ENCODE measurements at places on chromosomes 3 and 15.

GRCh38 chr15:66153549-66154415 lies 99.8 kb downstream of the MEGF11 start:
- no peak for DNase-seq

DNA sequence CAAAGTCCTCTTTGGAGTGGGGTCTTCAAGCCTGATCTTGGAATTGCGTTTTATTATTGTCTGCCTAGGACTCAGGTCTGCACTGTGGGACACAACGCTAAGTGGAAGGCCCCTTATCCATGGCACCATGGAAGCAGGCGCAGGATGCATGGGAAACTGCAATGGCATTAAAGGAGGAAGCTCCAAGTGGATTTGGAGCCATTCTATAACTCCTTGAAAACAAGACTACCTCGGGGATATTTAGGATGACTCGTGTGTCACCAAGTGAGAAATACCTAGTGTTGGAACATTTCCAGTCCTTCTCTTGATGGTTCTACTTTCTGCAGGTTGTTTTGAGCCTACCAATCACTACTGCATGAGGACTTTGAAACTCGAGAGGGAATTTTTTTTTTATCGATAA lies 126.6 kb upstream of the ZBED2 start:
- DNase-seq = no peak

GRCh38 chr3:88385090-88385489 lies 235.3 kb downstream of the C3orf38 start:
- no peak for DNase-seq

GRCh38 chr3:81580355-81580754 lies 181.1 kb downstream of the GBE1 start:
- no peak for DNase-seq

DNA sequence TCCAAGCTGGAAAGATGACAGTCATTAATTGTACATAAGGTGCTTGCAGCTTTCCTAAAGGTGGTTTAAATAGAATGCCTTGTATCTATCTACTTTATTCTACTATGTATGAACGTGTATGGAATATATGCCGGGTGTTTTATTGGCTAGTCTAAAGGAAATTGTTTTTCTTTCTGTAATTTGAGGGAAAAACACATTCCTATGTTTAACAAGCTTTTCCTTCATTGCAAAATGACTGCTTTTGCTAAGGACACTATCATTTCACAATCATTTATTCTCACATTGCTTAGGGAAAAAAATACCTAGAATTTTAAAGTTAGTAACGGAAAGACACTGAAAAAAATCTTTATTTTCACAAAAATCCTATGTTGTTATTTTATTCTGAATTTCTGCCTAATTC lies 141.7 kb downstream of the WDR76 start:
- no peak for DNase-seq

GRCh38 chr3:31439890-31440750 lies 92.6 kb upstream of the STT3B start:
- no peak for DNase-seq

GRCh38 chr3:10116138-10116460 lies 624 bp downstream of the BRK1 start:
- DNase-seq = no peak

DNA sequence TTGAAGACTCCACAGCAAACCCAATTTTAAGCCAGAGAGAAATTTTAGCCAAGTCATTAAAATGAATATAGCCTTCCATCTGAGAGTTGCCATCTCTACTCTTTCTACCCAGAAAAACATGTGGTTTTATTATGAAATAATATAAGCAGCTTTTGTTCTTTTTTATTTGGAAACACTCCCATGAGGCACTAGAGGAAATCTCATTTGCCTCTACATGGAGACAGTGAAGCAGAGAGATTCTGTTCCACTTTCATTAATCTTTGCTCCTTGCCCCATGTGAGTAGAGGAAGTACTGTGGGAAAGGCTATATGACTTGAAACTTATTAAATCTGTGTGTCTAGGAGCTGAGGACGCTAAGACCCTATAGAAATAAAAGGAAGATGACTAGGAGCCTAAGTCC lies 111.1 kb downstream of the P3H2 start:
- no peak for DNase-seq

DNA sequence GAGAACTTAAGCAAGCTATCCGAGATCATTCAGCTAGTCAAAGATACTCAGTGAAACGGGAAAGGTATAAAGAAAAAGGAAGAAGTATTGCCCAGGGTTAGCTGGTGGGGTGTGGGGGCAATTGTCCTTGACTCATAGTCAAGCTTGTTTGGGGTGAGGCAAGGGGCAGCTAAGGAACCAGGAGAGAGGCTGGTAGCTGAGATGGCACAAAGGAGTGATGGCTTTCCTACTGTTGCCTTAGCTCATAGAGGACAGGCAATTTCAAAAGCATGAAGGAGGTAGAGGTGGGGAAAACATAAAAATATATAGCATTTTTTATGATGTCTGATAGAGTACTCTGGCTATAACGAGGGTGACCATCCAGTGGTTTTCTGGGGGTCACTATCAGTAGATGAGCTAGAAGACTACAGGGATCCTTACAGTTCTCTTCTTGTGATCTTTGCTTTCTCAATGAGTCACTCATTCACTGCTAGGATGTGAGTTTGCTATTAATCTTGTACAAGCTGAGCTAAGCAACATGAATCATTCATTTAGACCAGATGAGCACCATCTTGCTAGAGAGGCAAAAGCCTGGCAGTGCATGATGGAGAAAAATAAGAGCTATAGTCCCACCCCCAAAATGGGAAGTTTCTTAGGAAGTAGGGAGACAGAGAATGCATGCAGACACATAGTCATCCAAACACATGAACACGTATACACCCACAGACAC lies 207.1 kb upstream of the PFN2 start:
- no peak for DNase-seq

GRCh38 chr15:29670266-29670665 lies 152.0 kb downstream of the TJP1 start:
- DNase-seq = no peak

GRCh38 chr3:16399473-16399872 lies 114.0 kb downstream of the RFTN1 start:
- DNase-seq = peak; percentile 85

GRCh38 chr3:153078826-153079225 lies 83.2 kb upstream of the RAP2B start:
- DNase-seq = no peak
